ENCODE measurements at places on chromosomes 7 and 10.

- DNase-seq, result no peak
Observed at GRCh38 chr7:71507680-71508602, 376.0 kb downstream of the GALNT17 start.

- no peak for DNase-seq
Observed at GRCh38 chr10:114869520-114869892, 47.9 kb downstream of the FHIP2A start.

- no peak for DNase-seq
Observed at GRCh38 chr10:126499744-126500143, 111.5 kb upstream of the ADAM12 start.

GRCh38 chr10:125054669-125055268 is 105.6 kb downstream of the CTBP2 start:
- no peak for DNase-seq

GRCh38 chr10:115093776-115094408 is 727 bp downstream of the ATRNL1 start:
- DNase-seq, result no peak

GRCh38 chr7:29066641-29067040 is 79.7 kb downstream of the CPVL start:
- DNase-seq, result no peak

Data from LoVo (cell line).